ENCODE measurements at places on chromosomes 5 and 9.

DNA sequence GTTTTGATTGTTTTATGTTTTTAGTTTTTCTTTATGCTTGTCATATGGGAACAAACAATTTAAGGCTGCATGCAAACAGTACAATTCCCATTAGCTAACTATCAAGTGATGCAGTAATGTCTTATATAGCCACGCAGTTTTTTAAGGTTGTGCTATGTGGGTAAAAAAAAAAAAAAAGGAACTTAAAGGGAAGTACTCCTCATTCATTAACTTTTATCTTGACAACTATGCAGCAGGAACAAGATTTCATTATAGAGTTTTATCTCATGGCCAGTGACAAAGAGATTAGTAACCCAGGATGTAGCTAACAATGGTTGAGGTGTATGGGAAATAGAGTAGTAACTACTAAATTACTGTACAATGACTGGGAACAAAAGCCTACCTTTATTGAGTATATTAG, 1008.2 kb upstream of the CDH9 start:
- no peak for DNase-seq

- DNase-seq: peak; percentile 61
Observed at GRCh38 chr9:127919253-127919815, 2.5 kb upstream of the ST6GALNAC4 start.

DNA sequence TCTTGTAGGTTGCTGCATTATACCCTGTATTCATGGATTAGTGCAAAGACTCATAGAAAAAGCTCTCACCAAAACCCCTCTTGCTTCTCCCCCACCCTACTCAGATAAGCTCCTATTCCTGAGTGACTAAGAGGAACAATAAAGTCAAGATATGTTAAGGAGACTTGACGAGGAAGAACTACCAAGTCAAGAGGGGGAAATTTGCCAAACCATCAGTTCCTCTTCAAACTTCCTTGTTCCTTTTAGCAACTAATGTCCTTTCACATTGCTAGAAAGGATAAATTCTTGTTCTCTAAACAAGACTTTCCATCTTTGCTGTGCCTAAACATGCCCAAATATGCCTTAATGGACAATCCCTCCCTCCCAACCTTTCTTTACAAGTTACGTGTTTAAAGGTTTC, 27.0 kb downstream of the CNOT8 start:
- no peak for DNase-seq

DNA sequence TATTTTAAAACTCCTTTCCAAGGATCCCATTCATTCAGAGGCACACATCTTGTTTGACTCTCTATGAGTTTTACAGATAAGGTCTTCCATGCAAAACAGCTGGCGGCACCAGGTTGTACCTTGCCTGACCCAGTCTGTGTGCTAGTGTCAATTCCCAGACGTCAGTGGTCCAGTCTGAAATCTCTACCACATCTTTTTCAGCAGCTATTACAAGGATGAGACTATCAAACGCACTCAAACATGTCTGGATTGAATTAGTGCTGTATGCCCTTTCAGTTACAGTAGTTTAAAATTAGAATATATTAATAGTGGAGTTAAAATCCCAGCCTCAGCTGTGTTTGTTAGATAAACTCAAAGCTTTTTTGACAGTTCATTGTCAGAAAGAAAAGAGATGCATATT, 11.7 kb downstream of the CDC14B start:
- no peak for DNase-seq

- DNase-seq: no peak
Observed at GRCh38 chr9:32991897-32992594, 9.4 kb downstream of the APTX start.

GRCh38 chr5:29462241-29462640, 1731.2 kb upstream of the CDH6 start:
- DNase-seq: no peak

- DNase-seq: peak; percentile 50
Observed at GRCh38 chr9:126965541-126966428, 51.2 kb downstream of the RALGPS1 start.

DNA sequence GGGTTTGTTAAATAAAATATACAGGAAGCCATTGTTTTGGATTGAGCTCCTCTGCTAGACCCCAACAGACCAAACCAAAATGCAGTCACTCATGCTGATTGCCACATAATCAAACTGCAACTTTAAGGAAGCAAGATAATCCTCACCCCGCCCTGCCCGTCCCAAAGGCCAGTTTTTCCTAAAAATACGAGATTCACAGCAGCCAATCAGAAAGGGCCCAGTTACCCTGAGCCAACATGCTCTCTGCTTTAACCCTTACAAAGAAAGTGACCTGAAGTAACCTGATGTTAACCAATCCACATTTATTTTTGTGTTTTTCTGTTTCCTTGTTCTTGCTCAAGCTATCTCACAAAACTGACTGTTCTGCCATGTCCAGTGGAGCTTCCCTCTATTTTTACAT, 21.5 kb upstream of the RNF20 start:
- DNase-seq: no peak

DNA sequence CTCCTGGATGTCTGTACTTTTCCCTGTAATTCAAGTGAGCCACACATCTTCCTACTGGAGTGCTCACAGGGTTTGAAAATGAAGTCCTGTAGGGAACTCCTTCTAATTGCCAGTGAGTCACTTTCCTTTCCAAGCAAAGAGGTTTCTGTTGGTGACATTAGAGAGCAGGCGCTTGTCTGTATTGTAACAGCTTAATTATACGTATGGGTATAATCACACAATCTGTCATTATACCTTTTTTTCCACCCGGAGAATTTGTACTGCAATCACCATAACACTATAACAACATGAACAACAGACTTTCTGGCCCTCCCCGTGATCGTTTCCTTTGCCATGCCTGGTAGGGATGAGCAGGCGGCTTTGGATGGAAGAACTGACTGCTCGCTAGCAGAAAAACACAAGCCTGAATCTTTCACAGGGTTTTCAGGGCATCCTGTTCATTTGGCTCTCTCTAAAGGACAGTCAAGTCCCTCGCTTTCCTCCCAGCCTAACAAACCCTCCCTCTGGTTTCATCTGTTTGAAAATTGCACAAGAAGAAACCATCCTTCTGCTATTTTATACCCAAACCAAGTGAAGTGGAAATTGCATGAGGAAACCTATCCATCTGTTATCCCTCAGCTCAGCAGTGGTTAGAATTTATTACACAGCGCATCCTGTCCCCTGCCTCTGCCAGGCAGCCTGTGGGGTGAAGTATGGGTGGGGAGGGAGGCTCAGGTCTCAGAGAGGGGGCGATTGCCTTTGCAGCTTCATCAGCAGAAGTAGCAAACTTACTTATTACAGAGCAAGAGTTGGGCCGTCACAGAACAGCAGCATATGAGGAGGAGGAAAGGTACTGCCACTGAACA, 307.0 kb upstream of the TLE4 start:
- DNase-seq: no peak

DNA sequence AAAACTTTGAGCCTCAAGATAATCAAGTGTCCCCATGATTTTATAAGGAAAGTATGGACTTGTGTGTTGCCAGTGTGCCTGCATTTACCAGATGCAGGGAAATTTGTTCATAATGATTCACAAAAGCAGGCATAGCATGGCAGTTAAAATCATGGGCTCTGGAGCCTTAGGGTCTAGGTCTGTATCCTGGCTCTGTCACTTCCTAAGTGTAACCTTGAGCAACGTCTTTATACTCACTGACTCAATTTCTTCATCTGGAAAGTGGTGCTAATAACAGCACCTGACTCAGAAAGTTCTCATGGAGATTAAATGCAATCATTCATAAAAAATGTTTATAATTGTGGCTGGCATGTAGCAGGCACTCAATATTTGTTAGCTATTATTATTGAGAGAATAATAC, 234.9 kb downstream of the SAXO1 start:
- DNase-seq: no peak

- DNase-seq: no peak
Observed at GRCh38 chr9:114638404-114638803, 19.2 kb downstream of the TEX53 start.

DNA sequence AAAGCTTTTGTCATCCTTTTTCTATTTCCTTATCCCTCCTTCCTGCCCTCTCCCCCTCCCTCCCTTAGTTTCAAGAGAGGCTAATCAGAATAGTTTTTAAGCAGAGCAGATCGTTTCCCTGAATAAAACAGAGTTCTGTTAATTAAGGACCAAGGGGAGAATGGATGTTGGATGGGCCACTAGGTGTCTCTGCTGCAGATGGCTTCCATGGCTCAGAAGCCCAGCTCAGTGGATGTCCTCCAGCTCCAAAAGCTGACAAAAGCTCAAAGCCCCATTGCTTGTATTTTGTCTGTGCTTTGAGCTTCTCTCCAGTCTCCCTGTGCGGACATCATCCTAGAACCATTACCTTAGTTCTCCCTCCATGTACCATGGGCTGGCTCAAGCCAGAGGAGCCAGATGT, 21.0 kb upstream of the NPR3 start:
- DNase-seq: peak; percentile 16

DNA sequence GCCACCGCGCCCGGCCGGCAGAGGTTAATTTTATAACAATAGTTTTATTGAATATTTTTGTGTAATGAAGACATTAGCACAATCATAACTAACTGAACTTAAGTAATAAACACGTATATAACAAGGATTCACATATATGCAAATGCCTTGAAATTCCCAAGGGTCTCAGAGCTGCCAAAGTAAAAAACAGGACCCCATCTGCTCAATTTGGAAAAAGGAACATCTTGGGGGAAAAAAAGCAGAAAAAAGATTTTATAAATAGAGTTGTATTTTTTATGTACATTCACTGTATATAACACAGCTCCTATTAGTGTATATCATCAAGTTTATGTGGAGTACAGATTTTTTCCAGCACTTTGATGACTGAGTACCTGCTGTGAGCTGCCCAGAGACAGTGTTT, 366.7 kb downstream of the BRINP1 start:
- no peak for DNase-seq

DNA sequence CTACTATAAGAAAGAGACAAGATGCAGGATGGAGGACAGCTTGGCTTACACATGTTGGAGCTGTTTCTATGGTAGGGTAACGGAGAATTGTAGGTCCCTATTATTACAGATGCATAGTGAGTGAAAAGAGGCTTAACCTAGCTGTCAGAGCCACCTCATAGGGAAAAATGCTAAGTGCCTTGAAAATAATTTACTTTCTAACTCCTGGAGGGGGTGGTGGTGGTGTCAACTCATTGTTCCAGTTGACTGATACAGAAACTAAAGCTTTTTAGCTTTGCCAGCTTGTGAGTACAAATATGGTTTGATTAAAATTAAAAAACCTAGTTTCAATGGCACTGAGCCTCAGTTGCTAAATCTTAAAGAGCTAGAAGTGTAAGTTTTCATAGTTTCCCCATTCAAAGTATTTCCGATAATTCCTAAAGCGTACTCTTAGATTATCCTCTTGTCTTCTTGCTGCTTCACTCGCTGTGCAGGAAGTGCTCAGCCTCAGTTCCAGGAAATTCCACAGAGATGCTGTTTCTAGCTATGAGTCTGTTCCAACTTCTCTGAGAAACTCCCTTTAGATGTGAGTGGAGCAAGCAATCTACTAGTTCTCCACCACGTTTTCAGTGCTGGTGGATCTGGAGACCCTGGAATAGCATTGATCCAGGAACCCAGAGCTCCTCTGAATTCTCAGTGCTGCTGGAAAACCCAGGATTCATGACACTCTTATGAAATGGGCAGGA, 265.2 kb downstream of the DMAC1 start:
- no peak for DNase-seq
